Renal cortex interstitium (tissue), 15 donors: ENCODE measurements at places on chromosomes 1 and 21.
A peak's percentile ranks its signal among the peaks of the same experiment; 100 is the strongest.

GRCh38 chr1:30883389-30884172 is 25.0 kb downstream of the SDC3 start:
- DNase-seq: no peak

DNA sequence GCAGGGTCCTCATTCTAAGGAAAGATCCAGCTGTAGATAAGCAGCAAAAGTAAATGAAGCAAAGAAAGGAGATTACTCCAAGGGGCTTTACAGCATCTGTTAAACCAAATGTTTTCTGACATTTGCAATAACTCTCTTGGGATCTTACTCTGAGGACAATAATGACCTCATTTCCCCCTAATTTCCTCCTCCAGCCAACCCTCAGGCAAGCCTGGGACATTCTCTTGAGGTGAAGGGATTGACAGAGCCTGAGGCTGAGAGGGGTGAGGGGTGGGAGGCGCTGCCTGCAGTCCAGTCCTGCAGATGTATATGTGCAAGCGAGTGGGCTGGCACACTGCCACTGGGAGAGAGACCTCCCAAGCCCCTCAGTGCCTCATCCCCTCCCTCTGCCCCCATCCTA is 40.5 kb upstream of the NEK2 start:
- no peak for DNase-seq

- no peak for DNase-seq
These were observed 17.4 kb upstream of the CASZ1 start for GRCh38 chr1:10813799-10814198.

- no peak for DNase-seq
These were observed 28.9 kb upstream of the ADARB1 start for GRCh38 chr21:45045481-45045880.

DNA sequence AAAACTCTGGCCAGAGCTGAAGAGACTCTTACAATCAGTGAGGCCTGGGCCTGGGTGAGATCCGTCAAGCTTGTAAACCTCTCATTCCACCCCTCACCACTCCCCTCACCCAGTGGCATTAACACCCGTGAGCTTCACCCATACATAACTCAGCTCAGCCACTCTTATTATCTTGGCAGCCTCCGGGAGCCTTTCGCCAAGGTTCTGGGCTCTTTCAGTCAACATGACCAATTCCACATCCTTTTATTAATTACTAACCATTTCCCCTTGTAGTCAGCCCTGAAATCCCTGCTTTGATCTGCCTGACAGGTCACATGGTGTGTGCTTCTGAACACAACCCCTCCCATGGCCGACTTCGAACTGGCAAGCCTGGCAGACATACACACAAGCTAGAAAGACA is 134.8 kb downstream of the SETD4 start:
- DNase-seq: no peak

DNA sequence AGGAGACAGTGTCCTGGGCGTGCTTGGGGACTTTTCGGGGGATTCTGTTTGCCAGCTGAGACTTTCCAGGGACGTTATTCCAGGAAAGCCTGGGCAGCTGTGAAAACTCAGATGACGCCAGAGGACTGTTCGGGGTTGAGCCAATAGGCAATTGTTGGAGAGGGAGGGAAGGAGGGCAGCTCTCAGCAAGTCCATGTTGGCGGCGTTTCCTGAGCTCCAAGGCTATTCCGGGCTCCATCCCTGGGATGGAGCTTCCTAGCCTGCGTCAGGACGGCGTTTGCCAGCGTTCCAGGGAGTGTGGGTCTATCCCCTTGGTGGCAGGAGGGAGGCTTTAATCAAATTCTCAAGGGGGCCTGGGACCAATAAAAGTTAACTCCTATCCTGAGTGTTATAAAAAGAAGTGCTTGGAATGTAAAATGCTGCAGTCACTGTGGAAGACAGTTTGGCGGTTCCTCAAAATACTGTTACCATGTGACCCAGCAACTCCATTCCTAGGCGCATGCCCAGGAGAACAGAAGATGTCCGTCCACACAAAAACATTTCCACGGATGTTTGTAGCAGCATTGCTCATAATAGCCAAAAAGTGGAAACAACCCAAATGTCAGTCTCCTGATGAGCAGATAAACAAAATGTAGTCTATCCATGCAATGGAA is 15.2 kb downstream of the SLC27A3 start:
- peak; percentile 80 for DNase-seq

DNA sequence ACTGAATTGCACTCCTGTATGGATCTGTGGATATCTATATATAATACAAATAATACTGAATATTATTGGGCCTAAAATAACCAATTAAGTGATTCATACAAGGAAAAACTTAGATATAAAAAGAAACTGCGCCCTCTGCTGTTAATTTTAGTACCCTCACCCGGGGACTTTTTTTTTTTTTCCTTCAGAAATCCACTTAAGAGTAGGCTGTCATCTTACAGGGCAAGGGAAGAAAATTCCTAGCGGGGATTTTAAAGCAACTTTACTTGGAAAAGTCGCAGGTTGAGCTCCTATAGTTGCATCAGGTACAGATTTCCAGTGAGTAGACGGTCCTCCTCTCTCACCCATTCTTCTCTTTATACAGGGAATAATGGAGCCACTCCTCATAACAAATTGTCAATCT is 1.3 kb downstream of the NTNG1 start:
- no peak for DNase-seq

GRCh38 chr1:114468047-114468446 is 43.0 kb downstream of the TRIM33 start:
- no peak for DNase-seq

GRCh38 chr1:182784556-182785171 is 4.9 kb upstream of the NPL start:
- peak; percentile 57 for DNase-seq

- no peak for DNase-seq
These were observed 27.3 kb upstream of the CD84 start for GRCh38 chr1:160606611-160607010.

DNA sequence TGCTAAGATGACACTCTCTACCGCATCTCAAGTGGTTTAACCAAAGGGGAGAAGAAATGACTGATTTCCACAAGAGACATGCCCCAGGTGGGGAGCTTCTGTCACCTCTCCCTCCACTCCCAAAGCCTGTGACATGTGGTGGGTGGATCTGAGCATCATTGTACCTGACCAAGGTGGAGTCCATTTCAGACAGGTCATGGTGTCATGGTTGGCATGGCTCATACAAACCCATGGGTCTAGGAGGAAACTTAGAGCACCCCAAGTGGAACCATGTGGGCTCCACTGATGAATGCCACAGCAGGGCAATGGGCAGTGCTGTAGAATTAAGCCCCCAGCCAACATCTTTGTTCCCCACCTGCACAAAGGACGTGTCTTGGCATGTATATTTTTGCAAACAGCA is 131.5 kb upstream of the EDN2 start:
- DNase-seq: no peak

- no peak for DNase-seq
These were observed 7.0 kb downstream of the OLFML2B start for GRCh38 chr1:162016631-162017030.

GRCh38 chr1:53090227-53091147 is 28.5 kb downstream of the PODN start:
- DNase-seq: no peak

GRCh38 chr1:229318056-229318455 is 24.8 kb downstream of the CCSAP start:
- DNase-seq: no peak

- no peak for DNase-seq
These were observed 60.5 kb upstream of the HP1BP3 start for GRCh38 chr1:20847611-20848080.

DNA sequence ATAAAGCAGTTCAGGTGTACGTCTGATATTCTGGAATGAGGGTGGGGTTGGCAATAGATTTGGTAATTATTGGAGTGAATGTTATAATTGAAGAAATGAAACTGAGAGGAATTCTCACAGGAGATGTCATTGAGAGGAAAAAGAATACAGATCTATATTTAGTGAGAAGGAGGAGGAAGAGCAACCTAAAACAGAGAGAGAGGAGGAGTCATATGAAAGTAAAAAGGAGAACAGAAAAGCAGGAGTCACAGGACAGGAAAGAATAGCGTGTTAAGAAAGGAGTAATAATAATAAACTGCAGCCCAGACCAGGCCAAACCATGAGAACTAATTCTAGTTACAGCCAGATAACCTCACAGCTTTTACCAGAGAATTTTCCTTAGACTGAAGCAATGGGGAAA is 62.7 kb upstream of the MROH9 start:
- no peak for DNase-seq

DNA sequence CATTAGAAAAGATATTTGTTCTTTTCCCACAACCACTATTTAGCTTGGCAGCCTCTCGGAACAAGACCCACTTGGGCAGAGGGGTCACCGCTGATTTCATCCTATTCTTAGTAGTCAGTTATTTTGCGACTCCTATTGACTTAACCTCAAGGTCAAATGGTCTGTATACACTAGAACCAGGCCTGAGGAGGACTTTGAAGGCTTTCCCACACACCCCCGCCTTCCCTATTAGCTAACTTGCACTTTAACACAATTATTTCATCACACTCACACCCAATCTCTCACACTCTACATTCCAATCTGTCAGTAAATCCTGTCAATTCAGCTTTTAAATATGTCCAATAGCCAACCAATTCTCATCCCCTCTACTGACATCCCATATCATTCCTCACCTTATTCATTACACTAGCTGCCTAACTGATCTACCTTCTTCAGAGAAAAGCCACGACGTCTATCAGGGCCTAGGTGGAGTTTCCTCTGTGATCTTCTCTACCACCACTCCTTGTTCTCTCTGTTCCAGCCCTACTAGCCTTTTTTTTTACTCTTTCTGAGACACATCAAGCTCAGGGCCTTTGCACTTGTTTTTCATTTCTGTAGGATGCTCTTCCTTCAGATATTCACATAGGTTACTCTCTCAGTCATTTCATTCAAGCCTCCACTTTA is 1.0 kb upstream of the NIBAN1 start:
- no peak for DNase-seq

DNA sequence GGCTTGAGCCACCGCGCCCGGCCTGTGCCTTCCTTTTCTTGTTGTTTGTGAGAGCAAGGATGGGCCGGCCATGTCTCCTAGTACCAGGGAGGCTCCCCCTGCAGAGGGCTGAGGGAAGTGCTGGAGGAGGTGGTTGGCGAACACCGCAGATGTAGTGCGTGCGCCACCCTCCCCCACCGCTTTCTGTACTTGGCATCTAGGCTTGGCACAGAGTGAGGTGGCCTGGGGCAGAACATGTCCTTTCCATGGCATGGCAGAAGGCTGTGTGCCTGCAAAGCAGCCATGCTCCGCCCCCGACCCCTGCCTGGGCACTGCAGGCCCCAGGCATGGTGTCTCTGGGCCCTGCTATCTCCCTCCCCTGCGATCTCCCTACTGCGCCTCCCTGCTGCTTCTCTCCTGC is 30.7 kb downstream of the ALPL start:
- DNase-seq: no peak

- no peak for DNase-seq
These were observed 214.6 kb upstream of the NFIA start for GRCh38 chr1:60867782-60868181.

GRCh38 chr1:151838222-151839081 is 1.2 kb downstream of the C2CD4D start:
- DNase-seq: no peak

- DNase-seq: no peak
These were observed 6.4 kb downstream of the TCHH start for GRCh38 chr1:152108882-152109222.

- no peak for DNase-seq
These were observed 56.0 kb upstream of the CCDC190 start for GRCh38 chr1:162916821-162917613.

DNA sequence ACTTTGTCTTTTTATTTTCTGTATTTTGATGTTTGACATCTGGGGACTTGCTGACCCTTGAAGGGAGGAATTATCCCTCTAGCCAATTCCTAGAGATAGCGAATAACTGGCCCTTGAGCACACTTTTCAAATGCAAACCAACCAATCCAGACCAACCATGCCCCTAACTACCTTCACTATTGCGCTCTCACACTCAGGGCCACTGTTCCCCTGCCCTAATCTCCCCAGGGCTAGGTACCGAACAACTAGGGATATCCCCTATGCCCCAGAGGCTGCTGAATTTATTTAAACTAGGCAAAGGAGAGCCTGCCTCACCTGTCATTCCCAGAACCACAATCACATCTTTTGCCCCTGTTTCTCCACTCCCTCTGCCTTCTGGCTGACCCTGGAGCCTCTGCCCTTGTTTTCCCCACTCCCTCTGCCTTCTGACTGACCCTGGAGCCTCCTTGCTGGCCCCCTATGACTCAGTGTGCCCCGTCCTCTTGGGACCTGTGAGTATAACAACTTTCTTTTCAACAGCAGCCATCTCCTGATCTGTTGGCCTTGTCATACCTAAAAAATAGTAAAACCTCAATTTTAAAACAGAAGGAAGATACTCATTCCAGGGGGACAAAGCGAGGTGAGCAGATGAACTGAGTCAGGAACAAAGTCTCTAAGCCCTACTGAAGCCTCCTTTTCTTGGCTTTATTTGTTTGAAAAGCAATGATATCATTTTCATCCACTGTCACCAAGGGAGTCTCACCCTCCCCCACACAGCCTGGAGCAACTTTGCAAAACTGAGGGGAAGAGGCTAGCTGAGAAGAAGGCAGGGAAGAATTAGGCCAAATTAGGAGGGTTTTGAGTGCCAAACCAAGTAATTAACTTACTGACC is 115.5 kb downstream of the NMNAT2 start:
- no peak for DNase-seq

GRCh38 chr1:216457356-216457755 is 34.1 kb upstream of the USH2A start:
- DNase-seq: no peak

DNA sequence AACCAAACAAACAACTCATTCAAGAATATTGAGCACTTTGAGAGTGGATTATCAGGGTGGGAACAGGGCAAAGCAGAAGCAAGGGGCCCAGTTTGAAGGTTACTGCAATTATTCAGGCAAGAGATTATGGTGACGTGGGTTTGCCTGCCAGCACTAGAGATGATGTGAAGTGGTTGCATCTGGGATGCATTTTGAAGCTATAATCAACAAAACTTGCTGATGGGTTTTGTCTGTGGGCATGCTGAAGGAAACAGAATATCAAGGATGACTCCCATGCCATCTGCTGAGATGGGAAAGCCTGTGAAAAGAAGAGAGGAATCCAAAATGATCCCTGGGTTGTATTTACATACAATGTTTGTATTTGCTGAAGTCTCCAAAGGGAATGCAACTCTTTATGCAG is 224.3 kb upstream of the GREM2 start:
- no peak for DNase-seq

- no peak for DNase-seq
These were observed 84.3 kb downstream of the NPHP4 start for GRCh38 chr1:5907966-5908365.

- no peak for DNase-seq
These were observed 63.8 kb upstream of the PRDX6 start for GRCh38 chr1:173413271-173413707.

DNA sequence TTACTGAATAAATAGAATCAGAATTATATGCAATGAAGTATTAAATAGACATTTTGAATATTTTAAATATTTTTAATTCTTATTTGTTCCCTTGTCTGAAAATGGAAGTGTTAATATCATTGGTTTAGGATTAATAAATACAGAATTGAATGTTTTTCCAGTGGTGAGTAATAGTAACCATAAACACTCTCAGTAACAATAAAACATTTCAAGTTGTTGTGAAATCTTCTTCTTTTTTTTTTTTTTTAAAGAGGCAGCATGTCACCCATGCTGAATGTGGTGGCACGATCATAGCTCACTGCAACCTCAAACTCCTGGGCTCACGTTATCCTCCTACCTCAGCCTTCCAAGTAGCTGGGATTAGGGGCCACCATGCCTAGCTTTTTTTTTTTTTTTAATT is 86.2 kb upstream of the ZBTB18 start:
- no peak for DNase-seq

- DNase-seq: no peak
These were observed 23.7 kb downstream of the GPR137B start for GRCh38 chr1:236166041-236166440.
